Activated CD4-positive, alpha-beta T cell treated with anti-CD3 and anti-CD28 coated beads, Interleukin-2, amount 50 U/mL, for 4 hours (primary cell): ENCODE measurements at places on chromosomes 2 and 18.

- no peak for DNase-seq
Observed at GRCh38 chr2:24745825-24746224, 47.4 kb downstream of the PTRHD1 start.

GRCh38 chr2:206853915-206854314 is 85.4 kb upstream of the CPO start:
- no peak for DNase-seq

GRCh38 chr18:27921904-27922751 is 254.8 kb downstream of the CDH2 start:
- DNase-seq = no peak

DNA sequence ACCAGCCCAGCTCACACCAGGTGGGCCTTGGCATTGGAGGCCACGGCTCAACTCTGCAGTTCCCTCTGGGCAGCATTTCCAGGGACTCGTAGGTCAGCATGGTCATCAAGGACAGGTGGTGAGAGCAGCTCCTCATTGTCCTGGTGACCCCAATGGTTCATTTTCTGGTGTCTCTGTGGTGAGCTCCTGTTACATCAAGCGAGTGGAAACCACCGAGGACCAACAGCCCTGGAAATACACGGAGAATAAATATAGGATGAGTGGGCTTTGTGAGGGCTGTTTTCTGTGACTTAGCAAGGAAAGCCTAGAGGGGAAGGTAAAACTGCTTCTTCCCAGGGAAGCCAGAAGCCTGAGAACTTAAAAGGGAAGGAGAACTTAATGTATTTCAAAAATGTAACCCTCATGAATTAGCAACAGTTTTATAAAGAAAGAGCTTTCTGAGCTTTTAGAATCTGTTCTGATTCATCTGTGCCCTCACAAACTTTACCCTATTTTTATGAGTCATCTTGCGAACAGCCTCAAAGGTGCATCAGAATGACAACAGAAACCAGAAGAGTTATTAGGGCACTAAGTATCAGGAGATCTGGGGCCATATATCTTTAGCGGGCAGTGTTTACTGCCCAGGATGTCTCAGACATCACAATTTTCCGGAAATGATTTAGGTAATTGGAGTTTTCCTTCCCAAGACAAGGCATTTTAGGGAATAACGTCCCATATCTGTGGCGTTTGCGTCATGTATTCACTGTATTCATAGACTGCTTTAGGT is 18.7 kb downstream of the C2orf92 start:
- no peak for DNase-seq

- DNase-seq = no peak
Observed at GRCh38 chr2:23375448-23375847, 9.5 kb upstream of the KLHL29 start.

- DNase-seq = no peak
Observed at GRCh38 chr2:110732422-110733413, at the start of gene ACOXL. TSS of gene ACOXL (plus strand) at chr2:110732573. CDS start at chr2:110768390, 35,817 bp downstream.

- DNase-seq = peak; percentile 71
Observed at GRCh38 chr18:13375302-13376255, 157.0 kb downstream of the LDLRAD4 start.

GRCh38 chr2:176088048-176088936 is 4.2 kb upstream of the HOXD13 start:
- DNase-seq = no peak

DNA sequence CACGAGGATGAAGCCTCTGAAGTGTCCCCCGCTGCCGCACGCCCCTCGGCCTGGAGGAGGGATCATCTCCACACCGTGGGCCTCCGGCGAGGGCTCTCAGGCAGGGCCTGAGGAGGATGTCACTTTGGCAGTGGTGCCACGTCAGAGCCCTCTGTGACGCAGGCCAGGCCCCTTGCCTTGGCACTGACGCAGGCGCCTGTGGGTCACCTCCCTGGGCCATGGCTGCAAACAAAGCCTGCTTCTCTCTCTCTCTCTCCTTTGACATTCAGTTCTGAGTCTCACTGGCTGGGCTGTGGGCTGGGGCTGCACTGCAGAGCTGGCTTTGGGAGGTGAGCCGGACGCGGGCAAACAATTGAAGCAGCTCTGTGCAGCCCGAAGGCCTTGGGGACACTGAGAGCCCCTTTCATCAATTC is 273.7 kb downstream of the TWIST2 start:
- no peak for DNase-seq

GRCh38 chr2:111697560-111697959 is 186.4 kb downstream of the ANAPC1 start:
- DNase-seq = no peak

DNA sequence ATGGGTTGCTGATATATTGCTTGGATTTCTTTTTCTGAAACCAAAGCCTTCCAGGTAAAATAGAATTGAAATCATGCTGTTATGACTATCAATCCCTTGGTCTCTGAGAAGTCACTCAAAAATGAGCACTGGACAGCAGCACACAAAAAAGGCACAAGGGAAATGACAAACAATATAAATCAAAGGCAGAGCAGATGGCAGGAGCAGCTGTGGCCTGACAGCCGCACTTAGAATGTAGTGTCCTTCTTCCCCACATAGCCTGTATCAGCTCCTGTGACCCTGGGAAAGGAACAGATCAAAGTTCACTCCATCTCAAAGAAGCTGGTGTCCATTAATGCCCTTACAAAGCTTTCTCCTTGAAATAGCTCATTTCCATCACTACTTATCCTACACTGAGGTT is 326.7 kb downstream of the SUCLG1 start:
- no peak for DNase-seq

GRCh38 chr2:209872675-209873074 is 101.0 kb downstream of the UNC80 start:
- DNase-seq = no peak

DNA sequence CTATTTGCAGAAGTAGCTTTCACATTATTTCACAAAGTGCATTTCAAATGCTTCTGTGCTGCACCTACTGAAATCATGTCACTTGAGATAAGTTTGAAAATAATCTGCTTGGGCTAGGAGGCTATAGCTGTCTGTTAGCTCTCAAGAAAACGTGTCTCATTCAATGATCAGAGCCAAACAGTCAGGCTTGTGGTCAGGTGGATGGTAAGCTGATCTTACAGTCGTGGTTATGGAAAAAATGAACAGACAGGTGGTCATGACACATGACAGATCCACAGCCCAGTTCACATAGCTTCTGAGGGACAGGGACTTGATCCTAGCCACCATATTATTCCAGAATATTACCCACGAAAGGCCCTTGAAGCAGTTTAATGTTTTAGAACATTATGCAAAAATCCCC is 26.5 kb upstream of the RFX8 start:
- no peak for DNase-seq

DNA sequence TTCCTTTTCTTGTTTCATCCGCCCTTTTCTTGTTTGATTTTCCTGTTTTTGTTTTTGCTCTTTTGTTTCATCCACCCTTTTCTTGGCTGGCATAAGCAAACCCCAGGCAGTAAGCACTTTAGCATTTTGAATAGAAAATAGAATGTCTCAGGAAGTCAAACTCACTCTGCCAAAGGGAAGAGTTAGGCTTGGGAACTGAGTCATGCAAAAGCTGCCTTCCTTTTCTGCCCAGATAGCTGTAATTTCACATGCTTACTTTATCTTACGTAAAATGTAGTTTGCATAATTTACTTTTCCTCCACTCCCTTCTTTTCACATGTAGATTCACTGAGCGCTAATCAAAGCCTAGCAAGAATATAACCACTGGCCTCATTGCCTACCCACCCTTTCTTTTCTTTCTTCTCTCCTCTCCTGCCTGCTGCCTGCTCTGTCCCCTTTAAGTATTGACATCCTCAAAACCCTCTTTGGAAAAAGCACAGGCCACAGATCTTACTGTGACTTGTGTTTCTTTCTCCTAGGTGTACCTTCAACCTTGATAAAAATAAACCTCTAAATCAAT is 48.4 kb downstream of the CNGA3 start:
- no peak for DNase-seq

GRCh38 chr2:189127756-189128155 is 51.8 kb downstream of the COL5A2 start:
- DNase-seq = no peak

DNA sequence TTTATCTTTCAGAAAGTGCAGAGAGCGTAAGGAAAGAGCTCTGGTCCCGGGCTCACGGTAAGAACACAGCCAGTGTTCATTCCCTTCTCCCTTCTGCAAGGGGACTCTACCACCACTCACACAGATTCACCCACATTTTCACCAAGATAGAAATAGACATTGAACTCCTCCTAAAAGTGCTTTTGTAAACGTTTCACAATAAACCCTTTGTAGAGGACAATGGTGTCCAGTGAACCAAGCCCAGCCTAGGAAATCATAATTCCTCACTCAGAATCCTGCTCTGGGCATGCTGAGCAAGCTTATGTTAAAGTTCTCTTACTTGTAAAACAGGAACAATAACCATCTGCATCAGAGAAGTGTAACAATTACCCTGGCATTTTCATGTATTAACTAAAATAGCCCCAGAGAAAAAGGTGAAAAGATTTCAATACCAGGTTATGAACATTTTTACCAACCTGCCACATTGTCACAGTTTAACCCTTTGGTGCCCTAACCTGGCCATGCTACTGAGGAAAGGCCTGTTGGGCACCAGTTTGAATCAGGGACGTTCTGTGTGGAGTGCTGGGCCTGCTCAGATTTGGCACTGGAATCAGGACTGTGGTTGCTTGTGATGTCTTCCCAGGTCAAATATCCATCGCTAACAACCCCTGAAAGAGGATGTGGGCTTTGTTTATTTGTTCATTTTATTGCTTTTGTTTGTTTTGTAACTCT is 22.5 kb upstream of the NDUFV2 start:
- no peak for DNase-seq

GRCh38 chr2:219525533-219526232 is 11.4 kb downstream of the ASIC4 start:
- DNase-seq = no peak

GRCh38 chr2:151156431-151156830 is 105.2 kb downstream of the RBM43 start:
- no peak for DNase-seq

GRCh38 chr18:49177071-49177470 is 226.3 kb upstream of the SMAD7 start:
- DNase-seq = no peak

GRCh38 chr2:100948942-100949811 is 52.9 kb upstream of the RPL31 start:
- no peak for DNase-seq

- no peak for DNase-seq
Observed at GRCh38 chr2:64537991-64538390, 13.9 kb downstream of the AFTPH start.

DNA sequence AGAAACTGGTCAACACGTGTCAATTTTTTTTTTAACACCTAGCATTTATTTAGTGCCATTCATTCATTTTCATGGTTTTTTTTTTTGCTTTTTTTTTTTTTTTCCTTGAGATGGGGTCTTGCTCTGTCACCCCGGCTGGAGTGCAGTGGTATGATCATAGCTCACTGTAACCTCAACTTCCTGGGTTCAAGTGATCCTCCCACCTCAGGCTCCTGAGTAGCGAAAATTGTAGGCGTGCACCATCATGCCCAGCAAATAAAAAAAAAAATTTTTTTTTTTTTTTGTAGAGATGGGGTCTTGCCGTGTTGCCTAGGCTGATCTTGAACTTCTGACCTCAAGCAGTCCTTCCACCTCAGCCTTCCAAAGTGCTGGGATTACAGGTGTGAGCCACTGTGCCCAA is 21.1 kb downstream of the USP14 start:
- no peak for DNase-seq

DNA sequence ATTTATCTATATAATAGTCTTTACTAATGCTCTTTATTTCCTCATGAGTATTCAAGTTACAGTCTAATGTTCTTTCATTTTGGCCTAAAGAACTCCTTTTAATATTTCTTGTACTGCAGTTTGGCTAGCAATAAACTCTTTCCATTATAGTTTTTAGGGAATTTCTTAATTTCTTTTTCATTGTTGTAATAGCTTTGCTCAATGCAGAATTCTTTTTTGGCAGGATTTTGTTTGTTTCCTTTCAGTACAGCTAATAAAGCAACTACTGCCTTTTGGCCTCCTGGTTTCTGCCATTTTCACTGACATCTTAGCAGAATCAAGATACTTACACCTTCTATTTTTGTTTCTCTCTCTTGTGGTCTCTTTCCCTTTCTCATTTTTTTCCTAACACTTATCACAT is 390.4 kb upstream of the RGPD4 start:
- no peak for DNase-seq

- no peak for DNase-seq
Observed at GRCh38 chr2:49837561-49838293, 683.4 kb upstream of the FSHR start.

DNA sequence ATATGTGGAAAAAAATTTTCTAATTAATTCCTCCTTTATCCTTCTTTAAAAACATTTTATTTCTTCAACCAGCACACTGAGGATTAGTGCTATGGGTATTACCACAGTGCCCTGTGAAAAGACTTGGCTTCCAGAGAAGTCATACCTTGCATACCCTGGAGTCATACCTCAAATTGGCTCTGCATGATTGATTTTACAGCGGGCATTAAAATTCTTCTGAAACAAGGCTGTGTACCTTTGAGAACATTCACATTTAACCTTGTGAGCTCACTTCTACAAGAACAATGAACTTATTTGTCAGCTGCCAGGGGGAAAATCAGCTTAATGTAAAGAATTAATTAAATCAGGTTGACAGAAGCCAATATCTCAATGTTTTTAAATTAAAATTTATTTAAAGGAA is 44.6 kb downstream of the SLC35F5 start:
- DNase-seq = no peak

DNA sequence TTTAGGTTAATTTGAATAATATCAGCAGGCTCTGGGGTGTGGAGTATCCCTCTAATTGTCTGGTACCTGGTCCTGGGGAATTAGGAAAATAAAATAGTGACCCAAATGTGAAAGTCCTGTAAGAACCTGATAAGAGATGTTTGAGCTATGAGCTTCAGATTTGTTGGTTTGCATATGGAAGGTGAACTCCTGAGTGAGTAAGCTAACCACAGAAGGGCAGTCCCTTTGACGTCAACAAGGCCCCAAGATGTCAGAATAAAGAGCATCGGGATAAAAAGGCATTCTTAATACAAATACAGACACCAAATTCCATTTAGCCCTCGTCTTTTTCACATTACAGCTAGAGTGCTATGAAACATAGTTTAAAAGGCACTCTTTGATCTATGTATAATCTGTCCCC is 1366.3 kb upstream of the TMEFF2 start:
- DNase-seq = no peak

DNA sequence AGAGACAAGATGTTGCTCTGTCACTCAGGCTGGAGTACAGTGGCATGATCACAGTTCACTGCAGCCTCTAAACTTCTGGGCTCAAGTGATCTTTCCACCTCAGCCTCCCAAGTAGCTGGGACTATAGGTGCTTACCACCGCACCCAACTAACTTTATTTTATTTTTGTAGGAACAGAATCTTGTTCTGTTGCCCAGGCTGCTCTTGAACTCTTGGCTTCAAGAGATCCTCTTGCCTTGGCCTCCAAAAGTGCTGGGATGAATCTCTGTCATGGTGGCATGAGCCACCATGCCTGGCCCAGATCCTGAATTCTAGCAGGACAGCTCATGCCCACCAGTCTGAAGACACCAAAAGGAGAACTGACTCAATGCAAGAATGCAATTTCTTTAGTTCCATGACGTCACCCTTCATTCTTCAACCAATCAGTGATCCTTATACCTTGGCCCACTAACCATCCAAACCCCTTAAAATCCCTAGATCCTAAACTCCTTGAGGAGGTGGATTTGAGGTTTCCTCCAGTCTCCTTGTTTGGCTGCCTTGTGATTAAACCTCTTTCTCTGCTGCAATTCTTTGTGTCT is 25.6 kb upstream of the CXXC1 start:
- DNase-seq = no peak

- no peak for DNase-seq
Observed at GRCh38 chr18:63882333-63883141, 5.0 kb upstream of the SERPINB2 start.
